D721Med (cell line): ENCODE measurements at places on chromosomes 7 and 10.

GRCh38 chr7:91892821-91893340, 12.4 kb upstream of the MTERF1 start:
- no peak for DNase-seq

DNA sequence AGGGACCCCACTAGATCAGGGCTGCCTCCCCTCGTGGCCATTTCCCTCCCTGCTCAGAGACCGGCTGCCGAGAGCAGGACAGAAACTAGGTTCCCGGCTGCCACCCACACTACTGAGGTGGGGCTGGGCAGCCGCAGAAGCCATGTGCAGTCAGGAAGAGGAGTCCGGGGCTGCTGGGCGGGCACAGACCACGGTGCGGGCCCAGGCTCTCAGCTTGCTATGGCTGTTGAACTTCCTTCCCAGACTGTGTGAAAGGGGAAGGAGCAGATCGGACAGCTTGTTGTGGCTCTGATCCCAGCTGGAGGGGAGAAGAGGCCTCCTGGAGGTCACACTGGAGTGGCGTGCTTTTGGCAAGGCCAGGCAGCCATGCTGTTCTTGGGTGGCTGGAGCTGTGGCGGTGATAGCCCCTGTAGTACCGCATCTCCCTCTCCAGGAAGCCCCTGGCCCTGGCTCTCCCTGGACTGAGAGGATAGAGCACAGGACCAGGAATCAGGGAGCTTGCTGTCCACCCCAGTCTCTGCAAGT, 56.8 kb downstream of the HK1 start:
- DNase-seq = no peak

DNA sequence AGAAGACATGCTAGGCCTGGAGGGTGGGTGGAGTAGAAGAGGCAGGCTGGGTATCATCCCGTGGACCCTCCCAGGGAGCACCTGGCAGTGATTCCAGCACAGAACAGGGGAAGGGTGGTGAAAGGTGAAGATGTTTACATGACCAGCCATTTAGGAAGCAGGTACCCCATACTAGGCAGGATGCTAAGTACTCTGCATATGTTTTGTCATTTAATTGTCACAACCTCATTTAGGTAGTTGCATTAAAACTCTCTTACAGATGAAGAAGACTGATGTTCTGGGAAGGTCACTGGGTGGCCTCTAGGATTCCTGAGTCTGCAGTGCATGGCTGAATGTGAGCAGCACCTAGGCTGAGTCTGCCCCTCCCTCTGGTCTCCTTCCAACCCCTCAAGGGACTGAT, 15.2 kb downstream of the ITPRIP start:
- DNase-seq = no peak

DNA sequence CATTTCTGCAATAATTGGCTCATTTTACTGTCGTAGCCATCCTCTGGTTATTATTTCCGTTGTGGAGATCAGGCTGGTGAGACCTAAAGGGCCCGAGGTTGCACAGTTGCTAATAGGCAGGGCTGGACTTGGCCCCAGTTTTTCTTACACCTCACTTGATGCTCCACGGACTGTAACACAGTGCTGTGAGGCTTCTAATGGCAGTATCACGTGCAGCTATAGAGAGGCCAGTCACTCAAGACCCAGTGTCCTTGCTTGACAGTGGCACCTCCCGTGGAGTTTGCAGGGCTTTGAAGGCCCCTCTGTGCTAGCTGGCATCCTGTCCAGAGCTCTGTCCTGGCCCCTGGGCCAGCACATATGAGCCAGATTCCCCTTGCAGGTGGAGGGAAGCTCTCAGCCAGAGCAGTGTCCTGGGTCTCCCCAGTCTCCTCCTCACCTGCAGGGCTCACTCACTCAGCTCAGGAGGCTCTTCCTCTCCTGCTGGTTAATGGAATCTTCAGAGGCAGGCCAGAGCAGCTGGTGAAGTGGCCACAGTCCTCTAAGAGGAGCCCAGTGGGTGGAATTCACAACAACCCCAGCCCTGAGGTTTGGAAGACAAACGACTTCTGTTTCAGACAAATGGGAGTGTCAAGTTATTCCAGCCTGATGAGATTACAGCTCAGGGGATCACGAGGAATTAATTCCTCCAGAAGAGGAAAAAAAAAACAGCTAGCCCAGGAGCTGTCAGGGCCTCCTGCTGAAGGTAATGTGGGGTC, 114.2 kb upstream of the FAM180A start:
- peak; percentile 25 for DNase-seq

DNA sequence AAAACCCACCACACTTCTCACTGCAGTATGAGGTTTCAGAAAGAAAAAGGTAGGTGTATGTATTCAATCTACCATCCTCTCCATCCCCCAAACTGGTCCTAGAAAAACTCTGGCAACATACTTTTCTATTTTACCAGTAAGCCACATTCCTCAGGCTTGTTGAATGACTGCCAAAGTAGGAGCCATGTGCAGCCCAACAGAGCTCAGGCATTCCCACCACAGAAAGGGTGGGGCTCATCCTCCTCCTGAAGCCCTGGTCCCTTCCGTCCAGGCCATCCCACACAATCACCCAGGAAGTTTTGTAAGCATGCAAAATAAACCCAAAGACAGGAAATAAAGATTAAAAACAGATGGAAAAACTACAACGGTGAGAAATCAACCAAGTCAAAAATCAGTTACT, 57.2 kb downstream of the MAD1L1 start:
- DNase-seq = no peak

- no peak for DNase-seq
Observed at GRCh38 chr10:132991706-132992432, 49.5 kb upstream of the CFAP46 start.

- no peak for DNase-seq
Observed at GRCh38 chr10:124325633-124325914, 93.1 kb downstream of the OAT start.
